ENCODE measurements at places on chromosomes 1 and 21.

- no peak for DNase-seq
Observed at GRCh38 chr1:205077158-205077933, 6.9 kb downstream of the TMEM81 start.

DNA sequence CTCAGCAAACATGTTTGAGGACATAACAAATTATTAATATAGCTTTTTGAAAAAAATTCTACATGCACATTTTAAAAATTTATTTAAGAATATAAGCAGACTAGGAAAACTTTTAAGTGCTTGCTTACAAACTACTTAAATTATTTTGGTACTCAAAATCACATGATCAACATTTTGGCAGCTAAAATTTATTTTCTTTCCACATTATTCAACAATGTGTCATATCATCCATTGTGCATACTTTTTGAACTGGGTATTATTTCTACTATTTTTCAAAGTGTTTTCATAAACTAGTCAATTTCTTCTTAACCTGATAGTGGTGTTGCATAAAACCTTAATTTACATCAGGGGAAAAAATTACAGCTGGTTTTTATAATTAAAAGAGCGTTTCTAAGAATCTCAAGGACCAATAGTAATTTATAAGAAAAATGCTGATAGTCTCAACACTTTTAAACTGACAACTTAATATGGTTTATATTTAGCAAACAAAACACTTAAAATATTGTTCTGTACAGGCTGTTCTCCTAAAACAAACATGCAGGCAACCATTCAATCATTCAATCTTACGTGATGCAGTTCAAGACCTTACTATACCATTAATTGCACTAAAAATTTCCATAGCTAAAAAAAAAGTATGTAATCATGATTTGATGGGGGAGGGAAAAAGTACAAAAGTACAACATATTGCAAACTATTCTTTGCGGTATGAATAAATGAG lies 105.0 kb downstream of the GPATCH2 start:
- DNase-seq = no peak

DNA sequence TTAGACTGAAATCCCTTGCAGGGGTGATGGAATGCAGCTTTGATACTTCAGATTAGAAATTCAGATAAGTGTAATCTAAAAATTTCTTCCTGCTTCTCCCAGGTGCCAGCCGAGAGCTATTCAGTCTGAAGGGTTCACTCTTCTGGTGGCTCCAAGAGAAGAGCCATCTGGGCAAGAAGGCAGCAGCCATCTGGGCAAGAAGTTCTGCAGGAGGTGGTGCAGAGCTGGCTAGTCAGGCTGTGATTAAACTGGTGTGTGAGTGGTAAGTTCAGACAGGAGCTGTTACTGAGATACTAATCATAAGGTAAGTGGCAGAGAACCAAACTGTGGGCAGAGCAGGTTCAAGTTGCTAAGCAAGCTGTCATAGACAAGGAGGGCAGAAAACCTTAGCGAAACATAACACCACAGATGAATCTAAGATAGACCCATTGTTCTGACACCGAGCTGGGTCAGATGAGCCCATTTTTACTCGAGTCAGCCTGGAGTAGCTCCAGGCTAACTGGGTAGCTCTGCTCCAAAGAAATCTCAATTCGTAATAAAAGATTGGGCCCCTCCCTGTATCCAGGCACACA lies 14.4 kb upstream of the TP53BP2 start:
- no peak for DNase-seq

- no peak for DNase-seq
Observed at GRCh38 chr1:156662005-156662799, 15.0 kb downstream of the NES start.

DNA sequence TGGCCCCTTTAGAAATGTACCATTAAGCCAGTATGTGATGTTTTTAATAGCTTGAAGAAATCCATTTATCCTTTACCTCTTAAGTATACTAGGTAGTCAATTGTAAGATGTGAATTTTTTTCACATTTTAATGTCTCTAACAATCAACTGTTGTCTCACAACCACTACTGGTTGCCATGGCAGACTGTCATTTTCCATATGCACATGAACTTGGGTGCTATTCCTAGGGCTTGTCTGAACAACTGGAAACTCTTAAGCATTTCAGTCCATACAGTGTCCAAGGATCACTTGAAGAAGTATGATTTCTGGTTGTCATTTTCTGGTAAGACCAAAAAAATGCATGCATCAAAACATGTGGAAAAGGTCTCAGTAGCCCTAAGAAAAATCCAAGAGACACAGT lies 315.1 kb downstream of the HHIPL2 start:
- no peak for DNase-seq

DNA sequence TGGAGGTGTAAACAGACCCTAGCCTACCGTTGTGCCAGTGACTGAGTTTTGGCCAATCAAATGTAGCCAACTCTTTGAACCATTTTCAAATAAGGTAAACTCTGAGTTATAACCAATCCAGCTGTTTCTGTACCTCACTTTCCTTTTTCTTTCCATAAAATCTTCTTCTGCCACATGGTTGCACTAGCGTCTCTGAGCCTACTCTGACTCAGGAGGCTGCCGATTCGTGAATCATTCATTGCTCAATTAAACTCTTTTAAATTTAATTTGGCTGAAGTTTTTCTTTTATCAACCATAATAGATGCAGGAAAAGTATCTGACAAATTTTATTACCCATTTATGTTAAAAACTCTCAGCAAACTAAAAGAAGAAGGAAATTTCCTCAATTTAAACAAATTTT lies 111.5 kb upstream of the LYPLAL1 start:
- no peak for DNase-seq

DNA sequence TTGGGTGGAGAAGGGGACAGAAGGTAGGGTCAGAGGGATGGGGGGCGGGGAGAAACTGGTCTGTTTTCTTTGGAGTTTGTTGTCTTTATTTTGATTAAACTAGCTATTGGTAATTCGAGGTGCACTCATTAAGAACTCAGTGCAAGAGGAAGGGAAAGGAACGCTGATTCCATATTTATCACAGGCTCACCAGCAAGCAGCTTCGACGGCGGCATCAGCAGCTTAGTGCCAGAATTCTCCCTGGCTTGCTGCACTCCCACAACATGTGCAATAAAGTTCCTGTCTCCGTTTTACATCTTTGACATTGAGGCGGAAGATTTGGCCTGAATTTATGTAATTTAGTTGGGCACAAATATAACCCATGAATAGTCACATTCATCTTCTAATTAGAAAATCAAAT lies 57.6 kb downstream of the PEX14 start:
- DNase-seq = no peak

GRCh38 chr1:107739201-107739600 lies 225.8 kb downstream of the VAV3 start:
- no peak for DNase-seq

GRCh38 chr1:183070923-183071618 lies 47.9 kb downstream of the LAMC1 start:
- no peak for DNase-seq

DNA sequence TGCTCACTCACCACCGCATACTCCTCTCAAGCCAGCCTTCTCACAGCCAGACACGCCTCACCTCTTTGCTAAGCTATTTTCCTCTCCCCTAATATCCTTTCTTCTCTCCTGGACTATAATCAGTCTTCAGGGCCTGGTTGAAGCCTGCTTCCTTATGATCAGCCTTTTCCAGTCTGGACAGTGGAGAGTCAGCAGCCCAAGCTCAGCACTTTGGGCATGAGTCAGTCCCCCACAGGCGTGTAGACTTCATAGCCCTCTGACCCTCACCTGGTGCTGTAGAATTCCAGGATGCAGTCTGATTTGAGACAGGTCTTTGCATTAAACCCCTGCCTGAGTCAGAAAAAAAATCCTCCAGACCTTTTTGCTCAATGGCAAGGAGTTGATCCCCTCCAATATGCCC lies 2.5 kb downstream of the HPCAL4 start:
- no peak for DNase-seq

Data from stimulated activated CD8-positive, alpha-beta memory T cell treated with anti-CD3 and anti-CD28 coated beads, Interleukin-4, amount 100 ng/mL, for 4 hours (primary cell).